Stimulated activated CD4-positive, alpha-beta T cell treated with anti-CD3 and anti-CD28 coated beads, Interleukin-2, amount 100 ng/mL, for 24 hours (primary cell): ENCODE measurements at places on chromosomes 5 and 9.

DNA sequence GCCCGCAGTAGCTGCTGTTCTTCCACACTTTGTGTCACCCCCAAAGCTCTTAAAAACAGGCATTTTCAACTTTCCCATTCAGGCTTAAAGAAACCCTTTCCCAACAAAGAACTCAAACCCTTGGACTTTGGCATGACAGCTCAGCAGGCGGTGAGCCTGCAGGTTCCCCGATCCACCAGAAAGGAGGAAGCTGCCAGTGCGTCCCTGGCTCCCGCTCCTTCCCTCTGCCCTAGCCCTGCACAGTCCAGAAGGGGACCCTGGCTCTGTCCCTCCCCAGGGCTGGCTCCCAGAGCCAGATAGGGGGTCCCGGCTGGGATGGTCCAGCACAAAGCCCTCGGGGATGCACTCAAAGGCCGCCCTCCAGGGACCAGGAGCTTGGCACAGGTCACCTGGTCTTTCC is 9.6 kb downstream of the SLC9A3 start:
- no peak for DNase-seq

- no peak for DNase-seq
These were observed 6.1 kb upstream of the FSD1L start for GRCh38 chr9:105441616-105442160.

GRCh38 chr5:36882250-36882649 is 5.7 kb downstream of the NIPBL start:
- DNase-seq = no peak

- DNase-seq = no peak
These were observed 12.2 kb downstream of the ACTL7A start for GRCh38 chr9:108874058-108874788.

DNA sequence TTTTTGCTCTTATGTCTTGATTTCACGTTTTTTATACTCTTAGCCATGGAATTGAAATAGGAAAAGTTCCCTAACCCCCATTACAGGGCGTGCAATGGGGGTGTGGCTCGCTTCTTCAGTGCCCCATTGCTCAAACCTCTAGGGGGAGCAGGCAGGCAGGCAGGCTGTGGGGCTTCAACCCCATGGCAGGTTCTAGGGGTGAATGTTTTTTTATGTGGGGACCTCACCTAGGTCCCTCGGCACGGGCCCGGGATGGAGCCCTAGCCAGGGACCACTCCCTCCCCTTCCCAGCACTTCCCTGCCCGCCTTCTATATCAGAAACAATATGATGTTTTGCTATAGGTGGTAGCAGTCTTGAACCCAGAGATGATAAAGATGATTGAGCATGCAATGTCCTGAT is 221.3 kb upstream of the SMC2 start:
- no peak for DNase-seq

DNA sequence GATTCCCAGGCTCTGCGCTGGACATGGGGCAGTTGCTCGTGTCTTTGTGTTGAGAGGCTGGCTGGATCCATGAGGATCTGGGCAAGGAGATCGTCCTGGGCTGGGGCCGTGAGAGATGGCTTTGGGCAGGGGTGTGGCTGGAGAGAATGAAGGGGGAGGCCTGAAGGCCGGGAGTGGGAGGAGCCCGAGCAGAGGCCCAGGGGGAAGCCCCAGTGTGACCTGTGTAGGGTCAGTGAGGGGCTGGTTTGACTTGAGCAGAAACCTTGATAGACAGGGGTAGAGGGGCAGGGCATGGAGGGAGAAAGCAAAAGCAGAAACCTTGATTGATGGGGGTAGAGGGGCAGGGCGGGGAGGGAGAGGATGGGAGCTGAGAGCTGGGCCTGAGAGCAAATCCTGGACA is 54.4 kb upstream of the ASS1 start:
- no peak for DNase-seq

- no peak for DNase-seq
These were observed 120.1 kb upstream of the CCL21 start for GRCh38 chr9:34830068-34830467.

DNA sequence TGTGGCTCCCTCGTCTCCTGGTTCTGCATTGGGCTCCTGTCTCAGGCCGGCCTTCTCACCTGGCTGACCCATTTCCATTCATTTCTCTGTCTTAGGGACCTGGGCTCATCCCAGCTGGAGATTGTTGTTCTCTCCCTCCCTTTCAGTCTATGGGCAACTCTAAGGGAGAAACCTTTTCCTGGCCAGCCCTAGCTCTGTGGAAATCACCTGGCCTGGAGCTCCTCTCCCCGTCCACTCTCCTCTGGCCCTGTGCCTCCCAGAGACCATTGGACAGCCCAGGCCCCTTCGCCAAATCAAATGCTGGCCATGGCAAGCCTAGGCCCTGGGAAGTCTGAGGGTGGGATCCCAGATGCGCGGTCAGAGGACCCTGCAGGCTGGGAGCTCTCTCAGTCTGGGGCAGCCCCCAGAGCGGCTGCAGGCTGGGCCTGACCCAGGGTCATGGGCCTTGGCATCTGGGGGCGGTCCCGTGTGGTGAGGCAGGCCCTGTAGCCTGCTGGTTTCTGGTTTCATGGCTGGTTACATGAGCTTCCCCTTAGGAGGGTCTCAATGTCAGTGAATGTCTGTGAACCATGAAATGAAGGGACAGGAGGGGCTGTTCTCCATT is 253.5 kb downstream of the AOPEP start:
- no peak for DNase-seq

GRCh38 chr5:140664030-140664358 is 710 bp upstream of the WDR55 start:
- DNase-seq = no peak

GRCh38 chr9:94624629-94625028 is 14.7 kb downstream of the FBP1 start:
- DNase-seq = no peak

DNA sequence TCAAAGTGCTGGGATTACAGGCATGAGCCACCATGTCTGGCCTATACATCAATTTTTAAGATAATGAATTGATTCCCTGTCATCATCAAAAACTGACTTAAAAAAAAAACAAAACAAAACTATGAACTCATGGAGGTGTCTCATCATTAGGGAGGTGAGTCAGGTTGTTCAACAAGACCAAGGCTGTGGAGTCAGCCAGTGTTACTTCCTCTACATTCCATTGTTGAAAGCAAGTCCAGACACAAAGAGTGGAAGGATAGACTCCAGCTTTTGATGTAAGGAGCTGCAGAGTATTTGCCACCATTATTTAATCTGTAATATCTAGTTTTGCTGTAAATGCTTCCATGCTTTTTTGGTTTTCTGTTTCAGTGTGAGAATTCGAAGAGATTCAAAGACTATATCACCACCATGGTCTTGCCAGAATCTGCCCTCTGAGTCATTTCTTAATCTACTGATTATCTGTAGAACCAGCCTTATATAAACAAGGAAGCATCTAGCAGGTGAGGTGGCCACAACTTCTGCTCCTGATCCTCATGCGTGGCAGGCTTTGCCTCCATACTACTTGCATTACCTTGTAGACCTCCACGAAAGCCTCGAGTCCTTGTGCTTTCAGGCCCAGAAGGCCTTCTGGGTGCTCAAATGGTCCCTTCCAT is 156.1 kb downstream of the FGF1 start:
- DNase-seq = no peak

- no peak for DNase-seq
These were observed 77.6 kb downstream of the CACNA1B start for GRCh38 chr9:137955224-137955570.

- DNase-seq = no peak
These were observed 50.7 kb upstream of the ARRDC3 start for GRCh38 chr5:91433861-91434260.

DNA sequence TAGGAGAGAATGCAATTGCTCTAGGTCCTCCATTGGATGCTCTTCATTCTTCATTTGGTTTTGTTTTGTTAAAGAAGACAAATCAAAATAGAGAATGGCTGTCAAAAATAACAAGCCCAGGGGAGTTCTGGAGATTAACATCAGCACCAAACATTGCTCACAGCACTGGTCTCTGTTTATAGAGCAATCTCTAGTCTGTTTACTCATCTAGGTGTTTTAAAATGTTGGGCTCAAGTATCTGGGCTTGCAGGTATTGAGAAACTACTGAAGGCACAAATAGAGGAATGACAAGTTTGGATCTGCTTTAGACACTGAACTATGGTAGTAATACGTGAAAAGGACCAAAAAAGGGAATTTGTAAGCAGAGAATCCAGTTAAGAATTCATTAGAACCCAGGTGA is 77.0 kb upstream of the TMC1 start:
- no peak for DNase-seq

DNA sequence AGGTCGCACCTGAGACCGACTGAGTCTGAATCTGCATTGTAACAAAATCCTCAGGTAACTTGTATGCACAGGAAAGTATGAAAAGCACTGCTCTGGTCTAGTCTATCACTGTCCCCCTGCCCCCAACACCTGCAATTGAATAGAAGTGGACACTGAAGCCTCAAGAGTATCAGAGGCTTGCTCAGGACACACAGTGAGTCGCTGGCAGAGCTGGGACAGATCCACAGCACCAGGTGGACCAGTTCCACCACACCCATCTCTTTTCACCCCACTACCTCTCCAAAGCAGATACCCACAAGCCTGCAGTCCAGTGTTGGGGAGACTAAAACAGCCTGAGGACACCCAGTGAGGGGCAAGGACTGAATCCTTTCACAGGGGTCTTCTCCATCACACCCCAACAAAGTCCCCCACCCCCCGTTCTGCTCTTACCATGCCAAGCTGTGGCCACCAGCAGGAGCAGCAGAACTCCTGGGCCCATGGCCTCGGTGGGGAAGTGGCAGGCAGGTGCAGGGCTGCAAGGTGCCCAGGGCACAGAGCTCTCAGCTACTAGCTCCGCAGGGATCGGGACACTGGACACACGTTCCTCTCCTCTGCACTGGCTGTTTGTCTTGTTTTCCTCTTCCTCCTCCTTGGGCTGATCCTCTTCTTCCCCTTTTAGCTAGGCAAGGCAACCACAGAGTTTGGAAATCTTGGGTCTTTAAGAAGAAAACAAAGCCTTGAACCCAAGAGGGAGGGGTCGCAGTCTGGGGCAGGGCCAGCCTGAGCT is at the start of gene CSF1R:
Gene CSF1R, minus strand, starts transcription at position 605 of the 766 bp plus-strand sequence. Its CDS starts 127 bp downstream, at position 478.
- no peak for DNase-seq
